ENCODE measurements at places on chromosomes 2 and 18.

DNA sequence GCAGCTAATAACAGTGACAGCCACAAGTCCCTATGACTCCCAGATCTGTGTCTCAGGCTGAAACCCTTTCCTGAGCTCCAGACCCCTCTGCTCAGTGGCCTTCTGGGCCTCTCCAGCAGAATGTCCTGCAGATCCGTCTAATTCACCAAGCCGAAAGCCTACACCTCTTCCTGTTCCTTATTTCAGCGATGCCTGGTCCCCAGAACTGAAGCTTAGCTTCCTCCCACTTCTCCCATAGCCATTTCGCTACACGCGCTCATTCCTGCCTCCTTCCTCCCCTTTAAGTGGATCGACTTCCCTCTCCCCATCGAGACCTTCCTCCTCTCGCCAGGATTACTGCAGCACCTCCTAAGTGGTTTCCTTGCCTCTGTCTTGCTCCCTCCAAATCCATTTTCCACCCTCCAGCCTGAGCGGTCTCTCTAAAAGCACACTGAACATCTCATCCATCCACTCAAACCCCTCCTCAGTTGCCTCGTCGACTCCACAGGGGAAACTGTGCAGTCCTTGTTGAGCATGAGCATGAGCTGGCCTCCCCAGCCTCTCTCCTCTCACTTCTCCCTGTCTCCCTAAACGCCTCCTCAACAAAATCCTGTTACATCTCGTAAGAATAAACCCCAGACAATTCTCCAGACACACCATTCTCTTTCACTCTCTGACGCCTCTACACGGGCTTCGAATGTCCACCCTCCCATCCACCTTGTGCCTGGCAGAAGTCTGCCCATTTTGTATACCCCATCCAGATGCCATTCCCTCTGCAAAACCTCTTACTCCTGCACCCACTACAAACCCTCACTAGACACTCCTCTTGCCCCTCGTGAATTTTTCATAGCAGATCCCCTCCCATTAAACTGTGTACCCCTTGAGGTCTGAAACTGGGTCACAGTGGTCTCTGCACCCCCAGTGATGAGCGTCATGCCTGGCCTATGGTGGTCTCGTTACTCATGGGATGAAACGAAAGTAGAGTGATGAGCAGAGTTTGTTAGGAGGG is 232.6 kb downstream of the ATAD2B start:
- DNase-seq, result no peak

DNA sequence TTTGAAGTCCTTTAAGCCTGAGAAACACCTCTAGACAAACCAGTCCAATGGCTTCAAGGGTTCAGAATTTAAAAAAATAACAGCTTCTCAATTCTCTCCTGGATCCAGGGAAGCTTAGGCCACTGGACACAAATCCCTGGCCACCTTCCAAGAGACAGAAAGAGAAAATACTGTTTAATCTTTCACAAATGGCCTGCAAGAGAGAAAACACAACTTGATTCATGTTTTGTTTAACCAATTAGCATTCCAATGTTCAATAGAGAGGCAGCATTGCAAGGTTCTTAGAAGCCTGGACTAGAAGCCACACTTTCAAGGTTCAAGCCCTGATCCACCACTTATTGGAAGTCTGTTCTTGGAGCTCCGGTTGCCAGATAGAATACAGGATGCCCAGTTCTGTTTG is 109.0 kb upstream of the PARD3B start:
- peak; percentile 17 for DNase-seq

- no peak for DNase-seq
Observed at GRCh38 chr2:182055993-182056392, 70.3 kb downstream of the PPP1R1C start.

GRCh38 chr2:144181001-144181400 is 338.9 kb downstream of the ZEB2 start:
- DNase-seq, result no peak

DNA sequence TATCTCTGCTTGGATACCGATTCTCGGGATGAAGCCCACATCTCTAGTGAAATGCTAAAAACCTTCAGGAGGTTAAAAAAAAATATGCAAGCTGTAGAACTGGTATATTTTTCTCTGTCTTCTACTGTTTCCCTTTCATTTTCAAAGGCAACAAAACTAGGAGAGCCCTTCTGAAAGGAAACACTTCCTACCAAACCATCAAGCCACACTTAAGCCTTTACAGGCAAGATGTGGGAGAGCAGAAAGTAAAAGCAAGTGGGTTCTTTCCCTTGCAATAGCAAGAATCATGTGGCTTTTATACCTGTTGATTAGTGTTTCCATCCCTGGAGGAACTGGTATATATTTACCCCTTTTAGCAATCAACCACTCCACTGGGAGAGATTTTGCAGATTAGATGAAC is 147.9 kb upstream of the ACAA2 start:
- no peak for DNase-seq

GRCh38 chr18:40160361-40160760 is 1794.7 kb upstream of the PIK3C3 start:
- DNase-seq, result no peak

DNA sequence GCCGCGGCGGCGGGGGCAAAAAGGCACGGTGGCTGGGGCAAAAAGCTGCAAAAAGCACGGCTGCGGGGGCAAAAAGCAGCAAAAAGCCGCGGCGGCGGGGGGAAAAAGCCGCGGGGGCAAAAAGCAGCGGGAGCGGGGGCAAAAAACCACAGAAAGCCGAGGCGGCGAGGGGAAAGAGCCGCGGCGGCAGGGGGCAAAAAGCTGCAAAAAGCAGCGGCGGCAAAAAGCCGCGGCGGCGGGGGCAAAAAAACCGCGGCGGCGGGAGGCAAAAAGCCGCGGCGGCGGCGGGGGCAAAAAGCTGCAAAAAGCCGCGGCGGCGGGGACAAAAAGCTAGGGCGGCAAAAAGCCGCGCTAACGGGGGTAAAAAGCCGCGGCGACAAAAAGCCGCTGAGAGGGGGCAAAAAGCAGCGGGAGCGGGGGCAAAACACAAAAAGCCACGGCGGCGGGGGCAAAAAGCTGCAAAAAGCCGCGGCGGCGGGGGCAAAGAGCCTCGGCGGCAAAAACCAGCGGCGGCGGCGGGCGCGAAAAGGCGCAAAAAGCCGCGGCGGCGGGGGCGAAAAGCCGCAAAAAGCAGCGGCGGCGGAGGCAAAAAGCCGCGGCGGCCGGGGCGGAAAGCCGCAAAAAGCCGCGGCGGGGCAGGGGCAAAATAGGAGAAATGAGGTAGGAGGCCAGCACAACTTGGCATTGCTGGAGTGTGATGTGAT is 123.4 kb downstream of the ANKRD30BL start:
- peak; percentile 3 for DNase-seq

DNA sequence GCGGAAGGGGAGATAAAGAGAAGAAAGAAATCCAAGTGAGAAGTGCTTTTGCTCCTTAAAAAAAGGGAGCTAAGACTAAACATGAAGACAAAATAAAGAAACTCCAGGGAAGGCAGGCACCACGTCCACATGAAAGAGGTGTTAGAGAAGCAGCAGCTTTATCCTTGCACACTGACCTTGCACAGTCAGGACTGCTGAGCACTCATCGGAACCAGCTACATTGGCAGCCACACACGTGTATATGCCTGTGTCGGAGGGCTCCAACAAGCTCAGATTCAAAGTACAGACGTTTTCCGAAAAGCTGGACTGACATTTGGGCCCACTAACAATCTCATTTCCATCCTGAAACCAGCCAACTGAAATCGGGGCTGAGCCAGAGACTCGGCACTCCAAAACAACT is 88.2 kb downstream of the TTN start:
- no peak for DNase-seq

DNA sequence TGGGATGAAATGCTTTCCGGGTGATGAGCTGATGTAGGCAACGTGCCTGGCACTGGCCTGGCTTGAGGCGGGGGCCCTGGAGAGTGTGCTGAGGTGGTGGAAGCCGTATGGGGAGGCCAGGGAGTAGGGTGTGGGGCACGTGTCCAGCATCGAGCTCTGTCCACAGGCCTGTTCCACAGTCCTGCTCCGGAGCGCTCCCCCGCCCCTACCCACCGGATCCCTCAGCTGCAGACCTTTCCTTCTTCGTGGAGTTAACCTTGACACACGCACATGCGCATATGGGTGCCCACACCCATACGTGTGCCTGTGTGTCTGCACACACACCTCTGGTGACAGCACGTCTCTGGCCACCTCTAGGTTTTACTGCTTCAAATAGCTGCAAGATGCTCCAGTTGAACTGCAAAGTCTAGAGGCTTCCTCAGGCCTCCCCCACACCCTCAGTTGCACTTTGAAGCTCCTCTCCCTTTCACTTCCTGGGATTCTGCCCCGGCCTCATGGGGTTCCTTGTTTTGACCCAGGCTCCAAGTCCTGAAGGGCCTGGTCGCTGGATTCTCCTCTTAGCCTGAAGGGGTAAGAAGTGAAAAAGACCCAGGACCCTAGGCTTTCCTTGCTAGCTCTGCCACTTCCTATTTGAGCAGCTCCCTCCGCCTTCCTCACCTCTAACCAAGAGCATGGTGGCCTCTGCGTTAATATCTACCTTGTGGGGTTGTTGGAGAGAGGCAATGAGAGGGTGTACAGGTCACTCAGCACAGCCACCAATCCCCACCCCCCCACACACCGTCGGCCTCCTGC is 49.5 kb downstream of the INHBB start:
- DNase-seq, result no peak

- no peak for DNase-seq
Observed at GRCh38 chr2:41381701-41382100, 666.1 kb upstream of the PKDCC start.

GRCh38 chr2:168534926-168535325 is 78.9 kb downstream of the CERS6 start:
- no peak for DNase-seq

DNA sequence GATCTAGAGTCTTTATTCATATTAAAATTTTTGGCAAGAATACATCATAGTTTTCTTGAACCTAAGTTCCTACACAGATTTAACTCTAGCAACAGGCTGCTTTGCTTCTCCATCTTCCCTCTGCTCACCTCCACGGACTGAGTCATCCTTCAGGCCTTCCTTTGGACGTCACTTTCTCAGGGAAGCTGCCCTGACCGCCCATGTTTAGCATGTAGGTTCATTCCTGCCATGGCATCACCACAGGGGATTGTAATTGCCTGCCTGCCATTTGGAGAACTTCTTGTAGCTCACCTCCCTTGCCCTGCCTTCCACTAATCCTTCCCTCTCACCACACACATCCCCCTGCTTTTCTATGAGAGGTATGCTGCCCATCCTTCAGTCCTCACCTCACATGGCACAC is 43.9 kb upstream of the B3GNT2 start:
- DNase-seq, result no peak
